ENCODE measurements at places on chromosomes 5 and 9. TPM values are rescaled to one million over a fixed set of nuclear protein-coding genes. Genes with fewer than 3 reads are reported as not detected.
A peak's percentile ranks its signal among the peaks of the same experiment; 100 is the strongest.

The RAI14 gene
- total RNA-seq = 69.9 TPM

The IRGM gene
- not detected for total RNA-seq

The CACNA1B gene
- total RNA-seq = 0.13 TPM

The CER1 gene
- not detected for total RNA-seq

The PCDHGA10 gene
- total RNA-seq = 3.5 TPM

The MRNIP gene
- total RNA-seq = 21.6 TPM

The RGS7BP gene
- 1.2 TPM for total RNA-seq

- H3K27me3 ChIP-seq = no peaks in the 10 kb centered on the region
- peak overlapping the region; percentile 77 for H3K4me3 ChIP-seq
- peaks cover 42% of the 10 kb centered on the region for H3K4me1 ChIP-seq
- H3K27ac ChIP-seq = no peak overlapping the region
- H3K36me3 ChIP-seq = no peaks in the 10 kb centered on the region
These were observed 1.8 kb downstream of the OTULIN start for GRCh38 chr5:14666357-14666756.

DNA sequence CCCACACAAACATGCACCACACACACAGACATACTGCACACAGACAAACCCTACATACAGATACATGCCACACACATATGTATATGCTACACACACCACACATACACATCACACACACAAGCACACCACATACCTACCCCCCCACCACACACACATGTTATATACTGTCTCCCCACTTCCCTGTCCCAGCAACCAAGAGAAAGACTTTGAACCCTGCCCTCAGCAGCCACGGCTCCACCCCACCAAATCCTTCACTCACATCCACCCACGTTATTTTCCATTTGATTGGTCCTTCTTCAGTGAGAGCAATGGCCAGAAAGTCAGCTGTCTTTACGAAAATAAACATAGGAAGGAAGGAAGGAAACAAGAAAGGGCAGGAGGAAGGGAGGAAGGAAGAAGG lies 479.8 kb downstream of the DIRAS2 start:
- no peaks in the 10 kb centered on the region for H3K27me3 ChIP-seq
- no peak for DNase-seq
- no peaks in the 10 kb centered on the region for H3K4me1 ChIP-seq
- no peaks in the 10 kb centered on the region for H3K36me3 ChIP-seq
- no peak overlapping the region for H3K27ac ChIP-seq

DNA sequence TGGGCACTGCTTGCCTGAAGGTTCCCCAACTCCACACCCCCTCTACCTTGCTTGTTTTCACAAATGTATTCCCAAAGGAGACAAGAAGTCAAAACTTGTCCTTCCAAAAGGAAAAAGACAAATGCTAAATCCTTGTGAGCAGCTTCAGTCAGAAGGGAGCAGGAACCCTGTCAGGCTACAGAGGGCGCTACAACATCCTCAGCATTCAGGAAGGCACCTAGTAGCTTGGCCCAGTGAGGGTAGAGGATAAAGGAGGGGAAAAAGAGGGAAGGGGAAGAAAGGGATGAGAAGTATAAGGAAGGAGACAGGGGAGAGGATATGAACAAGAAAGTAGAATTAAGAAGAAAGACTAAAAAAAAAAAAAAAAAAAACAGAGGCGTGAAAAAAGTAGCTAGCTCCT lies 97.5 kb downstream of the MLLT3 start:
- H3K27me3 ChIP-seq = no peaks in the 10 kb centered on the region
- no peaks in the 10 kb centered on the region for H3K4me1 ChIP-seq
- no peak for DNase-seq

- no peaks in the 10 kb centered on the region for H3K36me3 ChIP-seq
- no peaks in the 10 kb centered on the region for H3K4me1 ChIP-seq
- no peak overlapping the region for H3K4me3 ChIP-seq
- no peak overlapping the region for H3K27ac ChIP-seq
- DNase-seq = no peak
These were observed 367.6 kb upstream of the CLINT1 start for GRCh38 chr5:158226496-158226895.

GRCh38 chr9:85978496-85978895 lies 37.5 kb downstream of the NAA35 start:
- H3K4me3 ChIP-seq = no peak overlapping the region
- H3K36me3 ChIP-seq = peaks cover 65% of the 10 kb centered on the region
- DNase-seq = no peak
- no peaks in the 10 kb centered on the region for H3K27me3 ChIP-seq

- H3K36me3 ChIP-seq = no peaks in the 10 kb centered on the region
- no peak overlapping the region for H3K4me3 ChIP-seq
- no peak for DNase-seq
- no peak overlapping the region for H3K27ac ChIP-seq
- no peaks in the 10 kb centered on the region for H3K27me3 ChIP-seq
- no peaks in the 10 kb centered on the region for H3K4me1 ChIP-seq
These were observed 2125.4 kb upstream of the WWC1 start for GRCh38 chr5:166166071-166166470.

DNA sequence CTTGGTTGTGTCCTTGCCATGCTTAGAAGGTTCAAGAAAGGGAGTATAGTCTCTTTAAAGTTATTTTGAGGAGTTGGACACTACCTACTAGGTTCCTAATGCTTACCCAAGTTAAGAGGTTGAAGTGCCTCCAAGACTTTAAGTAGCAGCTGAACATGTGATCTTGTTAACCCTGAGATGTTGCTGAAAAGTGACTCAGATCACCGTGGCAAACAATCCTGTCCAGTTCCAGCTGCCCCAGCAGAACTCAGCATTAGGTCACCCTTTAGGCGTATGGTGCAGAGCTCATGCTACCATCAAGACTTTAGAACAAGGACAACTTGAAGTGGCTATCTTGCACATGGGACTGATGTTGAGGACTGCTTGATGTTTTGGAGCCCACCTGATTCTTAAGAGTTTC lies 22.5 kb downstream of the ZNF462 start:
- no peak for DNase-seq
- peaks cover 47% of the 10 kb centered on the region for H3K4me1 ChIP-seq
- H3K36me3 ChIP-seq = no peaks in the 10 kb centered on the region

- H3K4me1 ChIP-seq = peaks cover 4% of the 10 kb centered on the region
- H3K4me3 ChIP-seq = no peak overlapping the region
- no peak for DNase-seq
- no peaks in the 10 kb centered on the region for H3K36me3 ChIP-seq
These were observed 198.6 kb upstream of the SH3GL2 start for GRCh38 chr9:17380126-17380861.

GRCh38 chr9:89449261-89449671 lies 48.6 kb downstream of the SEMA4D start:
- peaks cover 4% of the 10 kb centered on the region for H3K36me3 ChIP-seq
- H3K4me1 ChIP-seq = peaks cover 14% of the 10 kb centered on the region
- no peak overlapping the region for H3K27ac ChIP-seq
- no peak overlapping the region for H3K4me3 ChIP-seq
- no peak for DNase-seq
- H3K27me3 ChIP-seq = no peaks in the 10 kb centered on the region

DNA sequence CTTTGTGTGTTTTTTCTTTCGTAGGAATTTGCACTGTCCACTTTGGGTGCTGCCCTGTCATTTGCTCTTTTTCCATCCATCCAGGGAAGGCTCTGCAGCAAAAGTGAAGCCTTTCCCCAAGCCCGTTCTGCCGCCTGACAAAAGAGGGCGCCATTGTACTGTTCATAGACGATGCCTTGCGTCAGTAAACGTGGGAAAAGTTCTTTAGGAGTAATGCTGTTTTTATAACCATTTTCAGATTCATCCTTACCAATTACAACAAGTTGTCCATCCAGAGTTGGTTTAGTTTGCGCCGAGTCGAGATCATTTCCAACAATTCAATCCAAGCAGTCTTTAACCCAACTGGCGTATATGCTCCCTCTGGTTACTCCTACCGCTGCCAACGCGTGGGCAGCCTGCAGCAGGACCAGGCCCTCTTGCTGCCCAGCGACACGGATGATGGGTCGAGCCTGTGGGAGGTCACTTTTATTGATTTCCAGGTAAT lies 34.3 kb upstream of the RPS23 start:
- H3K4me1 ChIP-seq = peaks cover 6% of the 10 kb centered on the region
- peaks cover 14% of the 10 kb centered on the region for H3K36me3 ChIP-seq
- DNase-seq = no peak
- no peak overlapping the region for H3K27ac ChIP-seq
- no peak overlapping the region for H3K4me3 ChIP-seq

- H3K27me3 ChIP-seq = no peaks in the 10 kb centered on the region
- no peaks in the 10 kb centered on the region for H3K4me1 ChIP-seq
- H3K36me3 ChIP-seq = no peaks in the 10 kb centered on the region
- no peak for DNase-seq
- H3K27ac ChIP-seq = no peak overlapping the region
These were observed 103.8 kb downstream of the ANKRD55 start for GRCh38 chr5:56129288-56129687.

- H3K27ac ChIP-seq = no peak overlapping the region
- H3K36me3 ChIP-seq = no peaks in the 10 kb centered on the region
- no peak overlapping the region for H3K4me3 ChIP-seq
- DNase-seq = no peak
These were observed 7.4 kb upstream of the MIER3 start for GRCh38 chr5:56959326-56959725.

GRCh38 chr5:169988206-169988605 lies 7.9 kb upstream of the INSYN2B start:
- no peak overlapping the region for H3K4me3 ChIP-seq
- no peaks in the 10 kb centered on the region for H3K4me1 ChIP-seq
- DNase-seq = no peak

- H3K27ac ChIP-seq = peak overlapping the region; percentile 98
- DNase-seq = peak; percentile 24
These were observed 1.0 kb downstream of the CEMIP2 start for GRCh38 chr9:71767163-71767775.

DNA sequence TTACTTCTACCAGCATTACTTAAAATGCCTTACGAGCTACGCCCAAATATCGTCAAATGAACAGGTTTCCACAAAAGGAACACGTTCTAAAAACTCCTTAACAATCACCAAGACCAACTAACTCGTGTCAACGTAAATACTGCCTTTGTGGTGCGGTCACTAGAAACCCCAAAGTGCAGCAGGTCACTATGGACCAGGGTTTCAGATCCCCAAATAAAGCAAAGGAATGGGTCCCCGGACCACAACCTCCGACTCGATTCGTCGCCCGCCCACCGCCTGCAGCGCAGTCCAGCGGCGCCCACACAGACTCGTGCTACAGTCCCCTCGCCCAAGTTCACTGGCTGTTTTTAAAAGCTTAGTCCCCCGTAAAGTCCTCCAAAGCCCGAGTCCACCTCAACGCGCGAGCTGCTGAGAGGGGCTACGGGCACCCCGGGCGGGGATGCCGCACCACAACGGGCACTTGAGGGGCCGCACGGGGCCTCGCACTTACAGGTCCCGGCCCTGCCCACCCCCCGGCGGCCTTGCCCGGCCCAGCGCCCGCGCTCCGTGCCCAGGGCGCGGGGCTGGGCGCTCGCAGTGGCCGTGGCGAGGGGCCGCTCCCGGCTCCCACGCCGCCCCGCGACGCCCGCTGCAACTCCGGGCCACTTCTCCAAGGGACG lies 1.1 kb downstream of the NFIB start:
- peaks cover 62% of the 10 kb centered on the region for H3K4me1 ChIP-seq
- DNase-seq = no peak
- no peaks in the 10 kb centered on the region for H3K36me3 ChIP-seq

- no peaks in the 10 kb centered on the region for H3K4me1 ChIP-seq
- no peaks in the 10 kb centered on the region for H3K27me3 ChIP-seq
These were observed 42.3 kb downstream of the SH3RF2 start for GRCh38 chr5:145978708-145979107.

- no peaks in the 10 kb centered on the region for H3K36me3 ChIP-seq
- no peak overlapping the region for H3K4me3 ChIP-seq
- no peak overlapping the region for H3K27ac ChIP-seq
- H3K4me1 ChIP-seq = no peaks in the 10 kb centered on the region
- DNase-seq = no peak
These were observed 126.1 kb upstream of the RETREG1 start for GRCh38 chr5:16742938-16743337.

DNA sequence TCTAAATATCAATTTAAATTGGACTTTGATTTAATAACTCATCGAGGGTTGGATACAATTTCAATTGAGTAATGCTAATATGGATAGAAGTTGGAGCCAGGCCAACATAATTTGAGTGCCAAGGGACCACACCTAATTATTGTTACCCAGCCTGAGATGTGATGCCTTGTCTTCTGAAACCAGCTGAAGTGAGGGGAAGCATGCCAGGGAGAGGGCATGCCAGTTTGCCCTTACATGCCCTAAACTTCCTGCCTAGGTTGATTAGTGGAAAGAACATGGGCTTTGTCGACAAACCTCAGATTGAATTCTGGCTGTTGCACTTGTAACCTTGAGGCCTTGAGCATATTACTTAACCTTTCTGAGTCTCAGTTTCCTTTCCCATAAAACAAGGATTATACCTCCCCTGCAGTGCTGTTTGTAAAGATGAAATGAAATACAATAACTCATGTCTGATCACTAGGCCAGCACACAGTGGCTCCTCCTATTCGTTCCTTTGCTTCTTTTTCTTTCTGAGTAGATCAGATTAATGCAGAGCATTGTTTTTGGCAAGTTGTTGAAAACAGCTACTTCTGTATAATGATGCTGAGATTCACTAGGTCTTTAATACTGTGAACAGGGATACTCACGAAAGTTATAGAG lies 412.8 kb downstream of the TLE4 start:
- no peaks in the 10 kb centered on the region for H3K27me3 ChIP-seq
- no peak overlapping the region for H3K27ac ChIP-seq
- no peaks in the 10 kb centered on the region for H3K36me3 ChIP-seq
- peaks cover 6% of the 10 kb centered on the region for H3K4me1 ChIP-seq

DNA sequence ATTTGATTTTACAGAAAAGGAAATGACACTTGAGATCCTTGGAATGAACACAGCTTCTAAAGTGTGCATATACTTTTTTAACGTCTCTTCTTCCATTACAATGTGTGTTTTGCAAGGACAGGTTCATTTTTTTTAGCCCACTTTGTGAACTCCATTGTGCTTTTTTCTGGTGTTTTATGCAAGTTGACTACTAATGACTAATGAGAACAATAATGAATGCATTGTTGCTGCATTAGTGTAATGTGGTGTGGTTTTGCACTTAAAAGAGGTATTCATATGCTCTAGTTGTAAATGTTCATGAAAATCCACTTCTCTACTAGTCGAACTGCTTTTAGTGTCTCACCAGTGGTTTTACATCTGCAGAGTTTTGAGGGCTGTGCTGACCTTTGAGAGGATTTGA lies 93.6 kb downstream of the UHRF2 start:
- no peaks in the 10 kb centered on the region for H3K27me3 ChIP-seq
- no peak overlapping the region for H3K27ac ChIP-seq
- no peak for DNase-seq
- H3K4me3 ChIP-seq = no peak overlapping the region
